ENCODE measurements at places on chromosomes 1 and 21.
A peak's percentile ranks its signal among the peaks of the same experiment; 100 is the strongest.

DNA sequence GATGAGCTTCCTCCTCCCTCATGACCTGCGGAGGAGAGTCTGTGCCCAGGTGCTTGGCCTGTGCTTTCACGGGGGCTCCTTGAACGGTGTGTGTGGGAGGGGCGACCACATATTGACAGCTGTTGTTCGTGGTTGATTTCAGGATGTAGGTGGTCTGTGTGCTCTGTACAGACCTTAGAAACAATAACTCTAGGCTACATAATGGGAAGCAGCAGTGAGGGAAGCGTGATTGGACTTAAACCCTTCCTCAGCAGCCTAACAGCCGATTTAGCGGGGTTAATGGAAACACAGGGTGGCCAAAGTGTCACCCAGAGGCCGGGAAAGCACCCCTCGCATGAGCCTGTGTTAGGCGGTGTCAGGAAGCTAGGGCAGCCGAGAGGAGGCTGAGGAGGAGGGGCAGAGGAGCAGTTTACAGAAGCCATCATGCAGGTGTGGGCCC, 56.0 kb downstream of the TBCE start:
- no peak for DNase-seq

- DNase-seq: no peak
Measured at GRCh38 chr1:92567211-92567868, 80.6 kb upstream of the GFI1 start.

- no peak for DNase-seq
Measured at GRCh38 chr1:200415789-200416593, 6.2 kb upstream of the ZNF281 start.

GRCh38 chr1:63670164-63670563, 77.0 kb downstream of the PGM1 start:
- DNase-seq: no peak

DNA sequence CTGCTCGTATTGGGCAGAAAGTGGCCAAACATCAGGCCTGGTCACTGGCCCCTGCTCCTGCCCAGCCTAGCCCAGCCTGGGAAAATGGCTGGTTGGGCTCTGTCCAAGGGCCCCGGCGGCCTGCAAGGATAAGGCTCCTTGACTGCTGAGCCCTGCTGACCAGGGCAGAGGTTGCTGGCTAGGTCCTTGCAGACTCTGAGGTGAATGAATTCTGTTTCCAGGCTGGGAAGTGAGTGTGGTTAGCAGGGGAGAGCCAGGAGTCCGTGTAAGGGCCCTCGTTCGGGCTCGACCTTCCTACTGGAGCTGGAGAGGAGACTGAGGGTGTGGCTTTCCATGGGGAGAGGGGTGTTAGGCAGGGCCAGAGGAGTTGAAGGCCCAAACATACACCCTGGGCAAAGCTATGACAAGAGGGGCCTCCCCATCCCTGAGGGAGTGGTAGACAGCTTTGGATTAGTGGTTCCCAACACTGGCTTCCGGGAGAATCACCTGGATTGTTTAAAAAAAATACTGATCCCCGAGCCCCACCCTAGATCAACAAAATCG, 20.6 kb downstream of the CSF1 start:
- peak; percentile 99 for DNase-seq

GRCh38 chr1:109891930-109892329, 18.7 kb upstream of the CSF1 start:
- DNase-seq: no peak
